Stimulated activated CD8-positive, alpha-beta memory T cell treated with anti-CD3 and anti-CD28 coated beads, Interleukin-4, amount 100 ng/mL, for 1 hour (primary cell): ENCODE measurements at places on chromosomes 1 and 21.

DNA sequence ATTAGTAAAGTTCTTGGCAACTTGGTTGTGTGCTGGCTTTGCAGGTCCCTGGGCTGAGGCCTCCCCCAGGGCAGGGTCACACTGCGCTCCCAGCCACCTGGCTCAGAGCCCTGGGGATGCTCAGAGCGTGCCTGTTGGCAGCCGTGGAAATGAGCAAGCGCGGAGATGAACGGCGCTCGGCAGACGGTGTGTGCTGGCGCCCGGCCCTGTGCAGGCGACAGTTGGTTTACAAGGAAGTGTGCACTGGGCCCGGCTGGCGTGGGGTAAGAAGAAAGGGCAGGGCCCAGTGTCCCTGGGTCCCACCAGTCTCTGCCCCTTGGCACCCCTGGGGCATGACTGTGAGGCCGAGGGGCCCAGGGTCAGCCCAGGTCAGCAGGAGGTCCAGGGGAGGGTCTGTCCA lies 25.7 kb upstream of the PEX10 start:
- no peak for DNase-seq

DNA sequence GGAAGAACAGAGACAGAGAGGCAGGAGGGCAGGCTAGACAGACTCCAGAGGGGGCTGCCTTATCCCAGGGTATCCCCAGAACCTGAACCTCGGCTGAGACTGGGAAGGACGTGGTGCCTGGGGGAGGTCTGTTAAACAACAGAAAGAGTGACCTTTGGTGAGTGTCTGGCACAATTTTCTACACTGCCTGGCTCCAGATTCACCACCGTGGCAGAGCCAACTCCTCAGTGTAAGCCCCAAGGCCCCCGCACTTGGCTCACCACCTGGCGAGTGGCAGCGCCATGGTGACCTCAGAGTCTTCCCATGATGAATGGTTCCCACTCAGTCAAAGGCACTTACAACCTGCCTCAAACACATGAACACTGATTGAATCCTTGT lies 6.5 kb downstream of the RD3 start:
- DNase-seq = no peak

DNA sequence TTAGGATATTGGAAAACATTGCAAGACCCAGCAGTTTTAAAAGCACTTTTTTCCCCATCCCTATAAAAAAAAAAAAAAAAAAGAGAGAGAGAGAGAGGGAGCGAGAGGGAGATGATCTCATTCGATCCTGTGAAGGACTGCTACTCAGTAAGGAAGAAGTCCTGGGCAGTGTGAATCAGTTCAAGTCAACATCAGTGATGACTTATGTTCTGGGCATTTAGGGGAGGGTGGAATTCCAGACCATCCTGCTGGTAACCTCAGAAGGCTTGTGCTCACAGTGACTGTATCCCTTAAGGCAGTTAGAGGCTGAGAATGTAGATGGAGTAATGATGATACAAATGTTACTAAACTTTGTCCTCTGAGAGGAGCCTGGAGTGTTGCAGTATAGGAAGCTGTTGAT lies 151.4 kb downstream of the TGFB2 start:
- DNase-seq = no peak

GRCh38 chr21:33011462-33011861 lies 14.3 kb upstream of the OLIG2 start:
- no peak for DNase-seq

DNA sequence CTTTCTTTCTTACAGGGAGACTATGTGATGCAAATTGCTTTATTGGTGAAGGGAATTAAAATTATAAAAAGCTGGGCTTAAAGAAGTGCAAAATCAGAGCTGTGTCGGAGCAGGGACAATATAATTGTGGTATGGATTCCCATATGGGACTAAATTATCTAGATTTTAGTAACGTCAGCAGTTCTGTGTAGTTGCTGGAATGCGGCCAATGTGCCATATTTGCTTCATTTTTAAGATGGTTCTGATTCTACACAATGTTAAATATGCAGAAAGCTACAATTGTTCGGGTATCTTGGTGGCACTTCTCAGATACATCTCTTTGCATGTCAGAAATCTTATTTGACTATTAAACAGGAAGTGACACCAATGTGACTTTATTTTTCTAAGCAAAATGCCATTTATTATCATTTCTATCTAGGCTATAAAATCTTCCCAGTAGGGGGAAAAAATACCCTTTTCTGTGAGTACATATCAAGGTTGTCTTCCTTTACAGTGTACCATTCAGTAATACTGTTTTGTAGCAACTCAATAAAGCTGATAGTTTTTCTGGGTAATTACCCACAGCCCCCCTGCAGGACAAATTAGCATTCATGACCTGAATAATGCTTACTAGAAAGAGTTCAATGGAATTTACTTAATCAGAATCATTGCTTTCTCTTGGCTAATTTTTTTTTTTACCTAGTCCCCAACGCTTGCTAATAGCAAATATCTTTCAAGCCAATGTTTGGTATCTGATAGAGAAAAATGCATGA lies 288.3 kb upstream of the ADGRL2 start:
- DNase-seq = no peak

DNA sequence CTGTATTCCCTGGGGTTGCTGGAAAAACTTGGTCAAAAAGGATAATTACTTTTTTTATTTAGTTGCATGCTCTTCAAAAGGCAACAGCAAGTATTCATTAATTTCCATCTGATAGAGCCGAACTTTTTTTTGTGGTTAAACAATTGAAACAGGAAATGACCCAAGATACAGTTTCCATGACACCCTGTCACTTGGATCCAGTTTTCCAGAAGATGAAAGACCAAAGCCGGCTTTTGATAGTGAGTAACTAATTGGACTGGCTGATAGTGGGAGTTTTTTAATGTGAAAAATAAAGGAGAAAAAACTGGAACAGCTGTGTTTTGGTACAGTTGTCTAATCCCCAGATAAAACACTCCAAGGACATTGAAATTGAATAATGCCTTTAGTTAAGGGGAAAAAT lies 33.0 kb downstream of the CACHD1 start:
- DNase-seq = no peak

DNA sequence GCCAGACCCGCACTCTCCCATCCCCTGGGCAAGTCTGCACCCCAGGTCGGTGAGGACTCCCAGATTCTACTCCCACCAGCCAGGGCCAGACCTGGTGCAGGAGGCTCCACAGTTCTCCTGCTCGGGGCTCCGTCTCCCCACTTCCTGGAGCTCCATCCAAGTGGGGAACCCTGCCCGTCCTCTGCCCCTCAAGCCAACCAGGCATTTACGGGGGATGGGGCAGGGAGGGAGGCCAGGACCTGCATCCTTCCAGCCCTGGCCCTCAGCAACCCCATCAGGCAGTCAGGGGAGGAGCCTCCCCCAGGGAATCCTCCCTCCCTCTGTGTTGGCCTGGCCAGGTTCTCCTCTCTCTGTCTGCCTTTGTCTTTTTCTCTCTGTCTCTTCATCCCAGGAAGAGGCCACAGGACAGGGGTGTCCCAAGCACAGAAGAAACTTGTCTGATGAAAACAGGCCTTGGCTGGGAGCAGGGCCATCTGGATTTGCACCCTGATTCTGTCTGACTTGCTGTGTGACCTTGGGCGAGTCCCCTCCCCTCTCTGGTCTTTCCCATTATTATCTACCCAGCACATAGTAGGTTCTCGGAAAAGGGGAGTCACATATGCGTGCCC lies 18.5 kb upstream of the EPHA2 start:
- DNase-seq = no peak

DNA sequence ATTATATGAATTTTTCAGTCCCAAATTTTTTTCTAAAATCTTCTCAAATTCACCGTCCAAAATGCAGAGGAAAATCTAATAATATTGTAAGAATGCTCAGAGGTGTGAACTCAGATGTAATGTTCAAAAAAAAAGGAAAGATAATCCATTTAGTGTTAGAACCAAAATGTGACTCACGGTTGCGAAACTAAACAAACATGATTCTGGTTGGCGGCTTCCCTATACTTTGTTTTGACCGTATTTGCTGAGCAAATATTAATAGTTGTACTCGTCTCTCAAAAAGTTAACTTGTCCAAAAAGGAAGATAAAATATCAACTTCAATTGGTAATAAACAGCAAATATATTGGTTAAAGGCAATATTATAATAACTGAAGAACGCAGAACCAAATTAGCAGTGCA lies 34.4 kb downstream of the ZSWIM5 start:
- no peak for DNase-seq

GRCh38 chr1:53375440-53375839 lies 47.6 kb upstream of the LRP8 start:
- DNase-seq = no peak

DNA sequence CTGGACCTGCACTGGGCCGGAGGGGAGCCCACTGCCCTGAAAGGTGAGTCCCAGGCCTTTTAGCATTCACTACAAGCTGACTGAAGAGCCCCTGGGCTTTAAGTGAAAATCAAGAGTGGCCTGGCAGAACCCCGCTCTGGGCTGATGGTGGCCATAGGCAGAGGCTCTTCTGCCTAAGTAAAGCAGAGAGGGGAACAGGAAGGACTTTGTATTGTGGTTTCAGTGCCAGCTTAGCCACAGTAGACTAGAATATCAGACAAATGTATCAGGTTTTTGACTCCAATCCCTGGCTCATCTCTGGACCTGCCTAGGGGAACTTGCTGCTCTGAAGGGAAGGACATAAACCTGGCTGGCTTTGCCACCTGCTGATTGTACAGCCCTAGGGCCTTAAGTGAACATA lies 10.2 kb upstream of the HENMT1 start:
- DNase-seq = no peak

DNA sequence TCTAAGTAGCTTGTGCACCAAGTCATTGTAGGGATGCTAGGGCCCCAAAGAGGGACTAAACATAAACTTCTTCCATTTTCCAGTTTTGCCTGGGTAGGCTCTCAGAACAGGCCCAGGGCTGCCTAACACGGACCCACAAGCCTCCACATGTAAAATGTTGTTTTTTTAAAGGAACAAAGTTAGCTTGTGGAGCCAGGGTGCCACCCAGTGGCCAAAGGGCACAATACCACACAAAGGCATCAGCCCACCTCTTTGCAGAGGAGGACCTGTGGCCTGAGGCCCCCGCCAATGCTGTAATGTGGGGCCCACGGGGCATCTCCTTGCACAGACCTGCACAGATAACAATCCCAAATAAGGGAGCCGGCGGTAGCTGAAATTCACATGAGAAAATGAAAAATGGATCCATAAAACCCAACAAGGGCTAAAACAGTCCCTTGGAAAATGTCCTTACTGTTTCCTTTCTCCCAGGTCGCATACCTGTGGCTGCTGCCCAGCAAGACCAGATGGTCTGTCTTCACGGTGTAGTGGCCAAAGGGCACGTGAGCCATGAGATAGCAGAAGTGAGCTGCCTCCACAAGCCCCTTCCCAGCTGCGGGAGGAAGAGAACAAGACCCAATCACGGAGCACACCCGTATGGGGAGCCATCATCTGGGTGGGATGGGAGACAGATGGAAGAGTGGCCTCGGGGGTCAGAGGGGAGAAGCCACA lies 23.8 kb downstream of the SEC16B start:
- DNase-seq = no peak

- no peak for DNase-seq
These were observed 137.8 kb downstream of the RWDD3 start for GRCh38 chr1:95371666-95372282.

- no peak for DNase-seq
These were observed 18.6 kb upstream of the GBP5 start for GRCh38 chr1:89291276-89291675.

- DNase-seq = no peak
These were observed 1.4 kb upstream of the PAFAH2 start for GRCh38 chr1:25999041-25999800.

DNA sequence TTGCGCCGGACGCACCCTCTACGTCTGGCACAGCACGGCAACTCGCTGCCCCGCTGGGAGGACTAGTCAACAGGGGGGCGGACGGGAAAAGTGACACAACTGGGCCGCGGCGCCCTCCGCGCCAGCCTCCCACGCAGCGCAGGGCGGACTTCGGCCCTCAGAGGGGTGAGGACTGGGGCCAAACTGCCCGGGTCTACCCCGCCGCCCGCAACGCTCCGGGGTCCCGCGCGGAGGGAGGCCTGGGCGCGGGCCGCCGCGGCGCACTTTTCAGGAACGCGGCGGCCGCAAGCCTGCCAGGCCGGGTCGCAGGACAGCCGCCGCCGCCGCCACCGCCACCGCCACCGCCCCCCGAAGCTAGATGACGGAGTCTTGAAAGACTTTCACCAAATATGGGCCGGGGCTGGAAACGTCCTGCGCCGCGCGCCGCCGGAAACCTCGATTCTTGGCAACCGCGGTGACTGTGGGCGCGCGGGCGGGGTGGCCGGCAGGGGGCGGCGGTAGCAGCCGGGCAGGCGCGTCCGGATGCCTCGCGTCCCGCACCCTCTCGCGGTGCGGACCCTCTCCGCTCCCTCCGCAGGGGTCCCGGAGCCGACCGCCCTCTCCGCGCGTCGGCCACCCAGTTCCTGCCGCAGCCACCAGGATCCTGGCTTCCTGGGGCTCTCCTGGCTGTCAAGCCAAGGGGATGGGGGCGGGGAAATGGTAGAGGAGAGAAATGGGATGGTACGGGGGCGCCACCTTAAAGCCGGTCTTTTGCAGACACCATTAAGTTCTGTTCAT lies 3.7 kb upstream of the CCN1 start:
- DNase-seq = no peak

GRCh38 chr21:17786071-17786850 lies 32.9 kb downstream of the C21orf91 start:
- no peak for DNase-seq

GRCh38 chr1:24111996-24112779 lies at the start of gene MYOM3:
MYOM3 (minus strand) TSS chr1:24112135; CDS start chr1:24108636, 3,499 bp downstream.
- no peak for DNase-seq

- no peak for DNase-seq
These were observed 48.5 kb downstream of the KAZN start for GRCh38 chr1:14646973-14647372.

DNA sequence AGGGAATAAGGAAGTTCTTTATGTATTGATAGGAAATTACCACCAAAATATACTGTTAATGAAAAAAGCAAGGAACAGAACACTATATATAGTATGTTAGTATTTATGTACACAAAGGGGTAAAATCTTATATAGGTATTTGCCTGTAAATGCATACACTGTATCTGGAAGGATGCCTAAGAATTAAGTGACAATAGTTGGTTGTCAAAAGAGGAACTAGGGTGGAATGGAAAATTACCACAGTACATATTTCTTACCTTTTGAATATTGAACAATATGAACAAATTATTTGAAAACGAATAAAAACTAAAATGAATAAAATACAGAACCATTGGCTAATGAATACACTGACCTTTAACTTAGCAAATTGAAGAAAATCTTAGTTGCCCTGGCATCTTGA lies 13.6 kb downstream of the ARPC5 start:
- DNase-seq = no peak

- no peak for DNase-seq
These were observed 77.5 kb upstream of the HMCN1 start for GRCh38 chr1:185656663-185657062.

GRCh38 chr1:55559161-55559611 lies 344.0 kb upstream of the USP24 start:
- DNase-seq = no peak

- DNase-seq = no peak
These were observed 72.9 kb downstream of the RPS6KA1 start for GRCh38 chr1:26602378-26602959.
